Stimulated activated CD4-positive, alpha-beta T cell treated with anti-CD3 and anti-CD28 coated beads, Interleukin-1b, Interleukin-23, amount 100 ng/mL, for 1 hour (primary cell): ENCODE measurements at places on chromosomes 13 and 19.

- no peak for DNase-seq
These were observed 7.5 kb downstream of the PLA2G4C start for GRCh38 chr19:48102870-48103751.

DNA sequence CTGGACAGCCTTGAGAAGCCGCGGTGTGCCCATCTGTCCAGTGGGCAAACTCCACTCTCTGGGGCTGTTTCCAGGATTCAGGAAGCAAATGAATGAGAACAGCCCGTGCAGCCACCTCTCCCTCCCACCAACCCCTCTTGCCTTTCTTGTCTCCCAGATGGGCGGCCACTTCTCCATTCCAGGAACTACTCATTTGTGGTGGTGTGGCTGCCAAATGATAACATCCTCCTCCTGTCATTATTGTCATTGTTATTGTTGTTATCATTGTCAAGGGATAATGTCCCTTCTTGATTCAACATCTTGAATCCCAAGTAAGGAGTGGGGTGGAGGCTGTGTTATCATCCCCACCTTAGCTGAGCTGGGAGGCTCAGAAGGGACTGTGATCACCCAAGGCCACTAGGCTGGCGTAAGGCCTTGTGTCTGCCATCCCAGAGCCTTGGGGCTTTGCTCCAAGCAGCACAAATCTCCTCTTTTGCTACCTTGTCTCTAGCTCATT is 1.6 kb downstream of the DNM2 start:
- DNase-seq: no peak

DNA sequence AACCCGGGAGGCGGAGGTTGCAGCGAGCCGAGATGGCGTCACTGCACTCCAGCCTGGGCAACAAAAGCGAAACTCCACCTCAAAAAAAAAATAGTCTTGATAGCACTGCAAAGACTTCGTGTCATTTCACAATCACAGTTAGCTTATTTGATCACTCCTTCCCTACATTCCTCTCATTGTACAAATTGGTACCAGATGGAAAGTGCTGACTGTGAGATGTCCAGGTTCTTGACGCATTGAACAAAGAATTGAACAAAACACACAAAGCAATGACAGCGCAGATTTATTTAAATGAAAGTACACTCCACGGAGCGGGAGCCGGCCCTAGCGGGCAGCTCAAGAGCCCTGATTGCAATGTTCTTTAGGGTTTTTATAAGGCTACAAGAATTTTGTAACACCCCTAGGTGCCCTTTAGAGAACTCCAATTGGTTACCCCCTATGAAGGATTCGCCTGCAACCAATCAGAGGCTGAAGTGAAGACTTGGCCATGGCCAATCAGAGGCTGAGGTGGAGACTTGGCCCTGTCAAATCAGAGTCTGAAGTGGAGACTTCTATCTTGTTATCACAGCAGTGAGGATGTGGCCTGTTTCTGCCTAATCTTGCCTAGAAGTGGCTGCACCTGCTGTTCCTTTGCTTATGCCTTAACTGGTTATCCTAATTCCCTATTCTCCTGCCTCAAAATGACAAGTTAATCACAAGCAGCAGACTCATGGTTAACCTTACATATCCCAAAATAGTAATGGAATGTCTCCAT is 16.7 kb downstream of the ZNF556 start:
- DNase-seq: no peak

GRCh38 chr19:2315818-2316353 is 7.9 kb upstream of the LINGO3 start:
- DNase-seq: no peak

- no peak for DNase-seq
These were observed 522.5 kb downstream of the DIAPH3 start for GRCh38 chr13:59641261-59641660.

DNA sequence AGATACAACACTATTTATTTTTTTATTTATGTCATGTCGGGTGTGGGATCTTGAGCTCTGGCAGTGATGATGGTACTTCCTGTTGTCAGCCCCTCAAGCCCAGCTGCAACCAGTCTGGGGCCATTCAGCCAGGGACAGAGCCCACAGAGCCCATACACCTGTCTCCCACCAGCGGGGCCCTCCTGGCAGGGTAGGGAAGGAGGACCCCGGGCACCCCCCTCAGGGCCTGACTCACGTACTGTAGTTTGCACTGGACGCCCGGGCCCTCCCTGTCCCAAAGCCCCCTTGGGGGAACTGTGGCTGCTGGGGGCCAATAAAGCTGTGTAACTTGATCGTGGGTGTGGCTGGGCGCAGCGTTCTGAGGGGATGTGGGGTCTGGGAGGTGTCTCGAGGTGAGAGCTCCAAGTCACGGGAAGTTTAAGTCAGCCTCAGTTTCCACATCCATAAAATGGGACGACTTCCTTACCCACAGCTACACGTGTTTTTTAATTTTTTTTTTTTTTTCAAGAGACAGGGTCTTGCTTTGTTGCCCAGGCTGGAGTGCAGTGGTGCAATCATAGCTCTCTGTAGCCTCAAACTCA is 9.5 kb downstream of the ATG4D start:
- DNase-seq: no peak

GRCh38 chr19:7944177-7944761 is 803 bp upstream of the TIMM44 start:
- DNase-seq: peak; percentile 85

- no peak for DNase-seq
These were observed 106.7 kb downstream of the KDM4B start for GRCh38 chr19:5075597-5075996.

DNA sequence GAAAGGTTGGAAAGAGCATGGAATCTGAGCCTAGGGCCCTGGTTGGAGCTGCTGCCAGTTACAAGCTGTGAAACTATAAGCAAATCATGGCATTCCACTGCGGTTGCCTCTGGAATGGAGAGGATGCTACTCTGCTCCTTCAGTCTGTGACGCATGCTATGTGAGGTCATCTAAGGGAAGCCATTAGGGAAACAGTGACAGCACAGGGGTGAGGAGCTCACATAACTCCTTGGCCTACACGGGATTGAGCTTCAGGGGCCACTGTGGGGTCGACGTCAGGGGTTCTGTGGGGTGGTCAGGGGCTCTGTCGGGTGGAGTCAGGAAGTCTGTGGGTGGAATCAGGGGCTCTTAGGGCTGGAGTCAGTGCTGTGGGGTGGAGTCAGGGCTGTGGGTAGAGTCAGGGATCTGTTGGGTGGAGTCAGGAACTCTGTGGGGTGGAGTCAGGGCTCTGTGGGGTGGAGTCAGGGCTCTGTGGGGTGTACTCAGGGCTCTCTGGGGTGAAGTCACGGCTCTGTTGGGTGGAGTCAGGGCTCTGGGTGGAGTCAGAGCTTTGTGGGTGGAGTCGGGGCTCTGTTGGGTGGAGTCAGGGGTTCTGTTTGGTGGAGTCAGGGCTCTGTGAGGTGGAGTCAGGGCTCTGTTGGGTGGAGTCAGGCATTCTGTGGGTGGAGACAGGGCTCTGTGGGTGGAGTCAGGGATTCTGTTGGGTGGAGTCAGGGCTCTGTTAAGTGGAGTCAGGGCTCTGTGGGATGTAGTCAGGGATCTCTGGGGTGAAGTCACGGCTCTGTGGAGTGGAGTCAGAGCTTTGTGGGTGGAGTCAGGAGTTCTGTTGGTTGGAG is 35.8 kb upstream of the MEDAG start:
- DNase-seq: no peak

GRCh38 chr19:32824916-32825608 is 44.5 kb downstream of the SLC7A9 start:
- DNase-seq: no peak

DNA sequence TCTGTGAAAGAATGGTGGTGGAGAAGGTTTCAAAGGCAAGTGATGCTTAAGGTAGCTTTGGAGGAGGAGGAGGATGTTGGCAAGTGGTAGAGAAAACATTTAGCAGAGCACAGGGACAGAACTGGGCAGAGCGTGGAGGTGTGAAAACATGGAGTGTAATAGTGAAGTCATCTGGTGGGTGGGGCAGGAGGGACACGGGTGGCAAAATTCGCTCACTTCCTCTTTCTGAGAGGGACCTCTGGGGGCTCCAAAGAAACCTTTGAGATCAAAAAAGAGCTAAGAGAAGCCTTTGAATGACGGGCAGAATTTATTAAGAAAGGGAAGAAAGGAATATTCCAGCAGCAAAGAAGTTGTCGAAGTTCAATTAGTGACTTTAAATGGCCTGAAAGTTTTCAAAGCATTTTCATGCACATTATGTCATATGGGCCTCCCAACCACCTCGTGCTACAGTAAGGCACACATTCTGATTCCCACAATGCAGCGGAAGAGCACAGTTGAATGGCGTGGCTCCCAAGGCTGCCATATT is 82.8 kb downstream of the STARD13 start:
- no peak for DNase-seq

DNA sequence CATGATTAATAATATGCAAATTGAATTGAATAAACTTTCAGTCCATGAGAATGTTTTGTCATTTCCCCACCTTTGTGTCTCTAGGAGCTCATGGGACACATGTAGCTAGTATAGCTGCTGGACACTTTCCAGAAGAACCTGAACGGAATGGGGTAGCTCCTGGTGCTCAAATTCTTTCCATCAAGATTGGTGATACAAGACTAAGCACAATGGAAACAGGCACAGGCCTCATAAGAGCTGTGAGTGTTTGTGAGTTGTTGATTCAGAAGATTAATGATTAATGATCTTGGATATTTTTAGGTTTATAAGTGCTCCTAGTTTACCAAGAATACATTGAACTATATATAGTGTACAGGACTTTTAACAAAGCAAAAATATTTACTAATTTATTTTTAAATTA is 30.1 kb downstream of the TPP2 start:
- no peak for DNase-seq

GRCh38 chr13:102999499-102999898 is 66.7 kb downstream of the SLC10A2 start:
- no peak for DNase-seq

- DNase-seq: no peak
These were observed 51.3 kb downstream of the TBC1D4 start for GRCh38 chr13:75430436-75431209.

- DNase-seq: peak; percentile 83
These were observed at the start of gene MIER2 for GRCh38 chr19:344625-345319. Gene MIER2, minus strand, starts transcription at chr19:344796. Its CDS starts 14 bp downstream, at chr19:344782.

- no peak for DNase-seq
These were observed 226.4 kb upstream of the SERP2 start for GRCh38 chr13:44147233-44147632.

DNA sequence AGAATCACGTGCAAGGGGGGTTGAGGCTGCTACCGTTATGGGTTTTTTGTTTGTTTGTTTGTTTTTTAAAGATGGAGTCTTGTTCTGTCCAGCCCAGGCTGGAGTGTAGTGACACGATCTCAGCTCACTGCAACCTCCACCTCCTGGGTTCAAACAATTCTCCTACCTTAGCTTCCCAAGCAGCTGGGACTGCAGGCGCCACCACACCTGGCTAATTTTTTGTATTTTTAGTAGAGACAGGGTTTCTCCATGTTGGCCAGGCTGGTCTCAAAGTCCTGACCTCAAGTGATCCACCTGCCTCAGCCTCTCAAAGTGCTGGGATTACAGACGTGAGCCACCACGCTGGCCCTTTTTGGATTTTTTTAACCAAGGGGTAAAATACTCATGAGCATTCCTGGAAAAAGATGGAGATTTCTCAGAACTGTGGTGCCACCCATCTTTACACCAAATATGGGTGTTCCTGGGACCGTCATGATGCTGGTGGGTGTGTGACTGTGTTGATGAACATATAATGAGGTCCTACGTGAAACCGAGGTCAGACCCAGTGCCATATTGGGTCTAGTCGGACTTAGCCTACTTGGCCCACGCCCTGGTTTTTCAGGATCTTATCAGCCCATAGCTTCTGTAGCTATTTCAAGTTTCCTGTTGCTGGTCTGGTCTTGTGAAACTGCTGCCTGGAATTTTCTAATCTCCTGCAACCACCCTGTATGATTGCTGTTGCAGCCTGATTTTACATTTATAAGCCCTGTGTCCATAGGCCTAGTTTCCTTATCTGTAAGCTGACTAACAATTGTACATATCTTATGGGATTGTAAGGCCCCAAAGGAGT is 6.2 kb downstream of the PPP1R15A start:
- DNase-seq: no peak

DNA sequence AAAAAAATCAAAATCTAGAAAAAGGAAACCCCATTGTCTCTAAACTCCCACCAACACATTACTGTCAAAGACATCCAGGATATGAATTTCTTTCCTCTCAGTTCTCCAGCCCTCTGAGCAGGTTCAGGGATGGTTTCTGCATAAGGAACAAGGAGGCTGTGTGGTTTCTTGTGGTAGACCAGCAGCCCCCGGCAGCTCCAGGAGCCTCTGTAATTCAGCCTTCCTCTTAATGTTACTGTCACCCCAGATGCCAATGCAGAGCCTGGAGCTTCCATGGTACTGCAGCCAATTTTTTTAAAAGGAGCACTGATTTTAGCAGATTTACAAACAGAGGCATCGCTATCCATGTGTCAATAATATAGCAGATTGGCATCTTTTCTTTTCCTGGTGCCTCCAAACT is 100.6 kb upstream of the FAM216B start:
- no peak for DNase-seq

DNA sequence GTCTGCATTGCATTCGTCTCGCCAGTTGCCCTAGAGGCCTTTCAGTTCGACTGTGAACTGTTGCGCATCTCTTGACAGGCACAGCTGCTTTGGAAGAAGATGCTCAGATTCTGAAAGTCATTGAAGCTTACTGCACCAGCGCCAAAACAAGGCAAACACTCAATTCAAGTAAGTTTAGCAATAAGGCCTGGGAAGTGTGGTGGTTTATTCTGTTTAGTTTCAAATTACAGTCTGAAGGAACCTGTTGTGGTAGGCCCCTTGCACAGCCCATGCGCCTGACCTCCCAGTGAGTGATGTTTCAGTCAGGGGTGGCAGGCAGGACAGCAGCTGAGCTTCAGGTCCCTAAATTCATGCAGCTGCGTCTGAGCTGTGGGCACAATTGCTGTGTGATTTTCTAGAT is 32.2 kb upstream of the TEX29 start:
- no peak for DNase-seq

- DNase-seq: no peak
These were observed 145.2 kb downstream of the DIAPH3 start for GRCh38 chr13:60018536-60018935.

- DNase-seq: no peak
These were observed 41.8 kb downstream of the EFNB2 start for GRCh38 chr13:106493533-106494220.

- DNase-seq: no peak
These were observed 591 bp downstream of the ZNF823 start for GRCh38 chr19:11737964-11738745.

GRCh38 chr13:25302121-25302520 is 696 bp downstream of the NUP58 start:
- no peak for DNase-seq

- no peak for DNase-seq
These were observed 96.1 kb upstream of the UQCRFS1 start for GRCh38 chr19:29308977-29309590.

DNA sequence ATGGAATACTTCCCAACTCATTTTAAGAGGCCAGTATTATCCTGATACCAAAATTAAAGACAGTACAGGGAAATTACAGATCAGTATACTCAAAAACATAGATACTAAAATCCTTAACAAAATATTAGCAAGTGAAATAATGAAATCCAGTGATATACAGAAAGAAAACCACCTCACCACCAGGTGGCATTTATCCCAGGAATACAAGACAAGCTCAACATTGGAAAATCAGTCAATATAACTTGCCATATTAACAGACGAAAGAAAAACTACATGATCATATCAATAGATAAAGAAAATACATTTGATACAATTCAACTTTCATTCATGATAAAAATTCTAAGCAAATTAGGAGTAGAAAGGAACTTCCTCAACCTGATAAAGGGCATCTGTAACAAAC is 6.7 kb upstream of the GNA15 start:
- no peak for DNase-seq
